ENCODE measurements at places on chromosomes 11 and 22.
A peak's percentile ranks its signal among the peaks of the same experiment; 100 is the strongest.

DNA sequence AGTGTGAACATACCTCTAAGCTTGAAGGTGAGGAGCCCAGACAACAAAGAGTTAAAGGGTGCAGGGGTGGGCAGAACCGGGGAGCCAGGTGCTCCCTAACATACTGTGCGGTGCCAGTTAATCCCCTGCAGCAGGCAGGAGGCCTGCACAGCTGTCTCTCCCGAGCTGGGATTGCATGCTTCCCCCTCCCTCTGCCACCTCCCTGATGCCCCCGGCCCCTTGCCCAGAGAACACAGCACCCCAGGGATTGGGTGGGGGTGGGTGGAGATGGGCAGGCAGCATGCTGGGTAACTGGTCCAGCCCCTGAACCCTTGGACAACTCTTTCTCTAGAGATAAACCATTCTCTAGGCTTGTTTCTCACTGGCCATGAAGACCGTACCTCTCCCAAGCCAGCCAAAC lies 67.7 kb upstream of the MYOD1 start:
- DNase-seq, result no peak

- no peak for DNase-seq
These were observed 11.7 kb downstream of the APIP start for GRCh38 chr11:34904421-34904955.

- DNase-seq, result peak; percentile 47
These were observed 38.5 kb downstream of the C11orf58 start for GRCh38 chr11:16776711-16777612.

DNA sequence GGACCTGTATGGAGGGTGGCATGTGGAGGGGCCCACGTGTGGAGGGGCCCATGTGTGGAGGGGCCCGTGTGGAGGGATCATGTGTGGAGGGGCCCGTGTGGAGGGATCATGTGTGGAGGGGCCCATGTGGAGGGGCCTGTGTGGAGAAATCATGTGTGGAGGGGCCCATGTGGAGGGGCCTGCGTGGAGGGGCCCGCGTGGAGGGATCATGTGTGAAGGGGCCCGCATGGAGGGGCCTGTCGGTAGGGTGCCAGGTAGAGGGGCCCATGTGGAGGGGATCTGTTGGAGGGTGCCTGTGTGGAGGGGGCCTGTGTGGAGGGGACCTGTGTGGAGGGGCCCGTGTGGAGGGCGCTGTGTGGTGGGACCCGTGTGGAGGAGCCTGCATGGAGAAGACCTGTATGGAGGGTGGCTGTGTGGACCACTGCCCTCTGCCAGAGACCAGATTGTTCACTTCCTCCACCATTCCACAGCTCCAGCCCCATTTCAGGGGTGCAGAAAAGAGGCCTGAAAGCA lies 47.0 kb downstream of the IGLL5 start:
- DNase-seq, result no peak

DNA sequence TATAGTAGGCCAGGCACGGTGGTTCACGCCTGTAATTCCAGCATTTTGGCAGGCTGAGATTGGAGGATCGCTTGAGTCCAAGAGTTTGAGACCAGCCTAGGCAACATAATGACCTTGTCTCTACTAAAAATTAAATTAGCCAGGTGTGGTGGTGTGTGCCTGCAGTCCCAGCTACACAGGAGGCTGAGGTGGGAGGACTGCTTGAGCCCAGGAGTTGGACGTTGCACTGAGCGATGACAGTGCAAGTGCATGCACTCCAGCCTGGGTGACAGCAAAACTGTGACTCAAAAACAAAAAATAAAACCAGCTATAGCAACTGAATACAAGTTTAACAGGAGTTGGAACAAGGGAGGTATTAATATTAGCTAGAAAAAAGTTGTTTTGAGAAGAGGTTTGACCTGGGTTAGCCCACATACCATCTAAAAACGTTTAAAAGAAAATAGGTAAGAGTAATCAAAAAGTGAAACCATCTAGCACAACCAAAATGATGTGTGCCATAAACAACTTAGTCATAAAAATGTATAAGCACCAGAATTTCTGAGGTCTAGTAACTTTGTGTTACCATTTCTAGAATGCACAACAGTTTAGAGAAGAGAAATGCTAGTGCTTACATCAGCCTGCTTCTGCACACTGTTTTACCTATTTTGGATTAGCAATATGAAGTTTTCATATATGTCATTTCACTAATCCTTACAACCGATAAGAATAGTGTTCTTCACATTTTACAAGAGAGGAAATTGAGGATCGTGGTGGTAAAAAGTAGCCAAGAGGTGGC lies 26.5 kb downstream of the NARS2 start:
- no peak for DNase-seq

- no peak for DNase-seq
These were observed 981.6 kb upstream of the FAT3 start for GRCh38 chr11:91243051-91243450.

GRCh38 chr22:37258753-37259401 lies 14.8 kb upstream of the RAC2 start:
- DNase-seq, result no peak

Measured in cerebellum (tissue), 4 donors.